Breast epithelium (tissue), 4 donors: ENCODE measurements at places on chromosomes 16 and 17.

GRCh38 chr17:72342061-72342460, 221.2 kb downstream of the SOX9 start:
- no peak overlapping the region for H3K27ac ChIP-seq
- no peak overlapping the region for H3K4me3 ChIP-seq
- peaks cover 12% of the 10 kb centered on the region for H3K4me1 ChIP-seq
- DNase-seq: no peak
- no peaks in the 10 kb centered on the region for H3K27me3 ChIP-seq
- no peaks in the 10 kb centered on the region for H3K36me3 ChIP-seq

DNA sequence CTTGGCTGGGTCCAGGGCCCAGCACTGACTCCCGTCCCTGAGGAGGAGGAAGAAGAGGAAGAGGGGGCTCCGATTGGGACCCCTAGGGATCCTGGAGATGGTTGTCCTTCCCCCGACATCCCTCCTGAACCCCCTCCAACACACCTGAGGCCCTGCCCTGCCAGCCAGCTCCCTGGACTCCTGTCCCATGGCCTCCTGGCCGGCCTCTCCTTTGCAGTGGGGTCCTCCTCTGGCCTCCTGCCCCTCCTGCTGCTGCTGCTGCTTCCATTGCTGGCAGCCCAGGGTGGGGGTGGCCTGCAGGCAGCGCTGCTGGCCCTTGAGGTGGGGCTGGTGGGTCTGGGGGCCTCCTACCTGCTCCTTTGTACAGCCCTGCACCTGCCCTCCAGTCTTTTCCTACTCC, 8.5 kb downstream of the HIRIP3 start:
- no peaks in the 10 kb centered on the region for H3K27me3 ChIP-seq
- no peak overlapping the region for H3K27ac ChIP-seq
- H3K4me1 ChIP-seq: no peaks in the 10 kb centered on the region
- DNase-seq: no peak
- H3K36me3 ChIP-seq: peaks cover 31% of the 10 kb centered on the region
- no peak overlapping the region for H3K4me3 ChIP-seq

- no peak overlapping the region for H3K4me3 ChIP-seq
- no peaks in the 10 kb centered on the region for H3K4me1 ChIP-seq
- H3K27ac ChIP-seq: no peak overlapping the region
- no peak for DNase-seq
- no peaks in the 10 kb centered on the region for H3K27me3 ChIP-seq
These were observed 69.3 kb downstream of the MYO1D start for GRCh38 chr17:32807577-32807976.

- H3K27me3 ChIP-seq: no peaks in the 10 kb centered on the region
- no peaks in the 10 kb centered on the region for H3K36me3 ChIP-seq
- DNase-seq: no peak
- H3K4me1 ChIP-seq: no peaks in the 10 kb centered on the region
- no peak overlapping the region for H3K27ac ChIP-seq
These were observed 50.8 kb downstream of the SDK2 start for GRCh38 chr17:73593249-73593965.

GRCh38 chr16:51327001-51327400, 175.9 kb upstream of the SALL1 start:
- no peak for DNase-seq
- H3K27me3 ChIP-seq: no peaks in the 10 kb centered on the region
- no peaks in the 10 kb centered on the region for H3K4me1 ChIP-seq
- no peak overlapping the region for H3K27ac ChIP-seq
- H3K4me3 ChIP-seq: no peak overlapping the region

DNA sequence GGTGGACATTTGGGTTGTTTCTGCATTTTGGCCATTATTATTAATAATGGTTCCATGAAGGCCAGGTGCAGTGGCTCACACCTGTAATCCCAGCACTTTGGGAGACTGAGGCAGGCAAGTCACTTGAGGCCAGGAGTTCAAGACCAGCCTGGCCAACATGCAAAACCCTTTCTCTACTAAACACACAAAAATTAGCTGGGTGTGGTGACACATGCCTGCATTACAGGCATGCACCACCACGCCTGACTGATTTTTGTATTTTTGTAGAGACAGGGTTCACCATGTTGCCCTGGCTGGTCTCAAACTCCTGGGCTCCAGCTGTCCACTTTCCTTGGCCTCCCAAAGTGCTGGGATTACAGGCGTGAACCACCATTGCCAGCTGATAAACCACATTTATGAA, 58.5 kb downstream of the TNFRSF13B start:
- no peak overlapping the region for H3K4me3 ChIP-seq
- H3K27ac ChIP-seq: no peak overlapping the region
- H3K4me1 ChIP-seq: no peaks in the 10 kb centered on the region

- no peak overlapping the region for H3K4me3 ChIP-seq
- no peaks in the 10 kb centered on the region for H3K27me3 ChIP-seq
- H3K27ac ChIP-seq: no peak overlapping the region
- H3K36me3 ChIP-seq: no peaks in the 10 kb centered on the region
These were observed 5.0 kb upstream of the TNFRSF13B start for GRCh38 chr17:16976725-16977550.

DNA sequence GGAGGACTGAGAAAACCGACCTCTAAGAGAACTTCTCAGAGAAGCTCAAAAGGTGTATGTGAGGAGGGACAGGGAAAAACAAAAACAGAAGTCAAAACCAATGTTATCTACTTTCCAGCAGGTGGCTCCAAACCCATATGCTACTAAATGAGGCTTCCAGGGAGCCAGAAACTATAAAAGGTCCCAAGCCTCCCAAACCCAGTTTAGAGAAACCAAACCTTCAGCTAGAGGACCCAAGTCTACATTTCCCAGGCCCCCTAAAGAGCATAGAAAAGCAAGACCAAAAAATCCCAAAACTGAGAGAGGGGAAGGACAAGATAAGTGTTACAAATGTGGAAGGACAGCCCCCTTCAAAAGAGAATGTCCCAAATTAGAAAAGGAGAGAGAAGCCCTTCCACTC, 3.7 kb downstream of the HPR start:
- no peaks in the 10 kb centered on the region for H3K4me1 ChIP-seq
- H3K36me3 ChIP-seq: no peaks in the 10 kb centered on the region
- H3K4me3 ChIP-seq: no peak overlapping the region
- no peak for DNase-seq
- no peaks in the 10 kb centered on the region for H3K27me3 ChIP-seq

GRCh38 chr17:40538936-40539705, 26.2 kb downstream of the CCR7 start:
- peaks cover 61% of the 10 kb centered on the region for H3K4me1 ChIP-seq
- H3K4me3 ChIP-seq: no peak overlapping the region
- peak overlapping the region; percentile 96 for H3K27ac ChIP-seq
- no peaks in the 10 kb centered on the region for H3K27me3 ChIP-seq
- DNase-seq: no peak

DNA sequence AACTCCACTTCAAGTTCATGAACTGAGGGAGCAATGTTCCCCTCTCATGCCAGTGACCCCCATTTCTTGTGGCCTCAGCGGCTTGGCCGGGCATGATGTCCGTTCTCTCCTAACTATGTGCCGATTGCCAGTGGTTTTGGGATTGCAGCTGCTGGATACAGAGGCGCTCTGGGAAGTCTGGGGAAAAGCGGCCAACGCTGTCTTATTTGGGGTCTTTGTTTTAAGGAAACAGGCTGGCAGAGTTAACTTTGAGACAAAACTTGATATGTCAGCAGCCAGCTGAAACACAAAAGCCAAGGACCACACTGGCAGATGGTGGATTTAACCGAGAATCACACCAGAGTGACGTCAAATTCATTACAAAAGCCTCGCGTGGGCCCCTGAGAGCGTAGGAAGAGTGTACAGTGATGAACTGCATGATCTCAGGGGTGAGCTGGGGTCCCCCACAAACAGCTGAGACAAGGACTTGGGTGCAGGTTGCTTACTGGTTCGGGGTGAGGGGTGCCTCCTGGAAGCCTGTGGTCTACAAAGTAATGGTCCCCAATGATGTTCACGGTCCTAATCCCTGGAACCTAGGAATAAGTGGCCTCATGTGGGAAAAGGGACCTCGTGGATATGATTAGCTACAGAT, 180.4 kb downstream of the IRF8 start:
- H3K4me1 ChIP-seq: no peaks in the 10 kb centered on the region
- no peak overlapping the region for H3K27ac ChIP-seq
- H3K27me3 ChIP-seq: peaks cover 70% of the 10 kb centered on the region
- DNase-seq: no peak

DNA sequence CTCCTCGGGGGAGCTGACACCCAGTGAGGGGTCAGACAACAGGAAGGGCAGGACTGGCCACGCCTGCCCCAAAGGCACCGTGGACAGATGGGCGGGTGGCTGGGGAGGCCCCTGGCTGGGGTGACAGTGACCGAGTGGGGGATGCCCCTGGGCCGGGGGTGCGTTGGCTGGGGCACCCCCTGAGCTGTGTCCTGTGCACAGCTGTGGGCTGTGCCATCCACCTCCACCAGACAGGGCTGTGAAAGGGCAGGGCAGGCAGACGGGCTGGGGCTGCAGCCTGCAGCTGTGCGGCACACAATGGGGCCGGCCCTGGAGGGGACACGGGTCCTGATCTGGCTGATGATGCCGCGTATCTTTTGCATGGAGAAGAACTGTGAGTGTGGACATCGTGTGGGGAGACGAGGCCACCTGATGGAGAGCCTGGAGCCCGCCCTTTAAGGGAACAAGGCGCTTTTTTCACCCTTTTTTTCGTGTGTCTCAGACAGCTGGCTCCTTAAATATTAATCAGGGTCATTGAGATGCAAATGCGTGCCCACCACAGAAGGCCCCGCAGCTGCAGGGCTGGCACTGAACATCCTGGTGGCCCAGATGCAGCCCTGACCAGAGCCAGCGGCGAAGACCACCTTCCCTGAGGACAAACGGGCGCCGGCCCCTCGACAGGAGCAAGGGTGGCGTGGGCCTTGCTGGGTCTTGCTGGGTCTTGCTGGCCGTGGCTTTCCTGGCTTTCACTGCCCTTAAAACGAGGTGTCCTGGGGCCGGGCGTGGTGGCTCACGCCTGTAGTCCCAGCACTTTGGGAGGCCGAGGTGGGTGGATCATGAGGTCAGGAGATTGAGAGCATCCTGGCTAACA, 42.4 kb upstream of the GNG13 start:
- no peak for DNase-seq
- H3K27ac ChIP-seq: no peak overlapping the region
- H3K36me3 ChIP-seq: no peaks in the 10 kb centered on the region
- no peak overlapping the region for H3K4me3 ChIP-seq
- H3K27me3 ChIP-seq: no peaks in the 10 kb centered on the region

- no peak overlapping the region for H3K4me3 ChIP-seq
- DNase-seq: no peak
- H3K4me1 ChIP-seq: peaks cover 9% of the 10 kb centered on the region
- no peaks in the 10 kb centered on the region for H3K36me3 ChIP-seq
- H3K27me3 ChIP-seq: no peaks in the 10 kb centered on the region
- H3K27ac ChIP-seq: peak overlapping the region; percentile 89
These were observed 19.7 kb downstream of the SRCIN1 start for GRCh38 chr17:38585918-38586529.

DNA sequence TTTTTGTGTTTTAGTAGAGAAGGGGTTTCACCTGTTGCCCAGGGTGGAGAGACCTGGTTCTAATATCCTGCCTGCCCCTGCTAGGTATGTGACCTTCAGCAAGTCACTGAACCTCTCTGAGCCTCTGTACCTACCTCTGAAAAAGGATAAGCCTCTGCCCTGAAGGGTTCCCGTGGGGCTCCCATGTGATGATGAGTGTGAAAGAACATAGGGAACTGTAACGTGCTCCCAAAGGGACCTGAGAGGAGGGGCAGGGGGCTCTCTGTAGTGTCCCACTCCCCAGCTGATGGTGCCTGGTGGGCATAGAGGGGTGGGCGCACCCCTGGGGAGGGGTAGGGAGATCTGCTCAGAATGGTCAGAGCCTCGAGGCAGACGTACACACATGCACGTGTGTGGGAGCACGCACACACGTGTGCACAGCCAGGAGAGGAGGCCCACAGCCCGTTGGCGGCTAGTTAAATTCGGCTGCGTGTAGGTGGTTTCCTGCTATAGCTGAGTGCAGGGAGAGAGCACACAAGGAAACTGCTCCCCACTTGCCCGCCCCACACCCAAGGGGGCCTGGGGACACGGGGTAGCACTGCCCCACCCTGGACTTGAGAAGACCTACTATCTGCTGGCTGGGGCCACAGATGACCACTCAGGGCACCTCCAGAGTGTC, 6.7 kb downstream of the KCNH4 start:
- no peaks in the 10 kb centered on the region for H3K27me3 ChIP-seq
- H3K4me3 ChIP-seq: no peak overlapping the region
- DNase-seq: no peak
- no peaks in the 10 kb centered on the region for H3K4me1 ChIP-seq

DNA sequence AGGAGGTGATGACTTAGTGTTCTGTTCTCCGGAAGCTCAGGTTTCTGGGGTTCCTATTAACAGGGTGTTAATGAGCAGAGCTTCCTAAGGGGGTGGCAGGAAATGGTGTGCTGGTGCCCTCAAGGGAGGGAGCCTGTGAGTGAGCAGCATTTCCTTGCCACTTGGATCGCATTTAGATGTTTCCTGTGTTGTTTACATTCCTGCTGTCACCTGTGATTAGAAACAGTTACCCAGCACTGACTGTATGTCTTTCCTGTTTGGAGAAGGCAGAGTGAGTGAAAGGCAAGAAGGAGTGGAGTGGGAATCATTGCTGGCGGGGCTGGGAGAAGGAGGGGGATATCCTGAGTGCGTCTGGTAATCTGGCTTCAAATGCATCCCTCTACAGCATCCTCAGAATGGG, 214.6 kb downstream of the CCDC182 start:
- H3K27ac ChIP-seq: no peak overlapping the region
- peaks cover 7% of the 10 kb centered on the region for H3K4me1 ChIP-seq
- H3K27me3 ChIP-seq: no peaks in the 10 kb centered on the region
- no peak for DNase-seq
- H3K4me3 ChIP-seq: no peak overlapping the region

GRCh38 chr17:28427371-28427770, 21.4 kb upstream of the SLC46A1 start:
- H3K4me1 ChIP-seq: no peaks in the 10 kb centered on the region
- no peak overlapping the region for H3K27ac ChIP-seq

GRCh38 chr17:12242345-12242954, 221.8 kb downstream of the MAP2K4 start:
- no peak overlapping the region for H3K4me3 ChIP-seq
- no peaks in the 10 kb centered on the region for H3K4me1 ChIP-seq
- DNase-seq: no peak
- no peaks in the 10 kb centered on the region for H3K27me3 ChIP-seq
- no peaks in the 10 kb centered on the region for H3K36me3 ChIP-seq
